ENCODE measurements at places on chromosomes 6 and 20. TPM values are rescaled to one million over a fixed set of nuclear protein-coding genes. Genes with fewer than 3 reads are reported as not detected.

The TRPC4AP gene
- 56.3 TPM for total RNA-seq

The PTK6 gene
- 4.4 TPM for total RNA-seq

The OPRL1 gene
- total RNA-seq = 0.15 TPM

The SYNDIG1 gene
- total RNA-seq = not detected

The ARMC12 gene
- 2.6 TPM for total RNA-seq

The NFATC2 gene
- total RNA-seq = 0.12 TPM

The FGD2 gene
- total RNA-seq = not detected

The HTR1E gene
- total RNA-seq = not detected

The C20orf141 gene
- not detected for total RNA-seq

The GABRR2 gene
- total RNA-seq = not detected

The VNN1 gene
- 5.4 TPM for total RNA-seq

The RSPO3 gene
- total RNA-seq = not detected

The ZSCAN23 gene
- total RNA-seq = 4.7 TPM

The C20orf202 gene
- not detected for total RNA-seq

The FOXC1 gene
- total RNA-seq = 16.8 TPM

The STK4 gene
- total RNA-seq = 47.7 TPM

The PI16 gene
- not detected for total RNA-seq

The GRIK2 gene
- 0.89 TPM for total RNA-seq

The CASS4 gene
- not detected for total RNA-seq

The BHLHE23 gene
- total RNA-seq = not detected

The DNAJC5 gene
- total RNA-seq = 38.1 TPM

The NRSN2 gene
- 8.4 TPM for total RNA-seq

The METTL24 gene
- not detected for total RNA-seq

The PERP gene
- total RNA-seq = 103 TPM

The SLC16A10 gene
- total RNA-seq = 0.05 TPM

The KIF25 gene
- not detected for total RNA-seq

The RIPPLY2 gene
- total RNA-seq = not detected

The GJA1 gene
- total RNA-seq = not detected

The TP53TG5 gene
- total RNA-seq = not detected

The TRIM15 gene
- total RNA-seq = 0.79 TPM

The NMBR gene
- not detected for total RNA-seq

The GLP1R gene
- total RNA-seq = not detected

The PRND gene
- not detected for total RNA-seq

The EFHC1 gene
- total RNA-seq = 26.3 TPM

The KCNG1 gene
- 24.8 TPM for total RNA-seq

The GNAS gene
- total RNA-seq = 629 TPM
